ENCODE measurements at places on chromosomes 2 and 18.
A peak's percentile ranks its signal among the peaks of the same experiment; 100 is the strongest.

GRCh38 chr2:66830881-66831280 lies 396.0 kb downstream of the MEIS1 start:
- no peak for DNase-seq

- DNase-seq = no peak
Observed at GRCh38 chr2:68431316-68431972, 35.6 kb downstream of the FBXO48 start.

- DNase-seq = no peak
Observed at GRCh38 chr2:190099890-190100697, 37.6 kb upstream of the MSTN start.

DNA sequence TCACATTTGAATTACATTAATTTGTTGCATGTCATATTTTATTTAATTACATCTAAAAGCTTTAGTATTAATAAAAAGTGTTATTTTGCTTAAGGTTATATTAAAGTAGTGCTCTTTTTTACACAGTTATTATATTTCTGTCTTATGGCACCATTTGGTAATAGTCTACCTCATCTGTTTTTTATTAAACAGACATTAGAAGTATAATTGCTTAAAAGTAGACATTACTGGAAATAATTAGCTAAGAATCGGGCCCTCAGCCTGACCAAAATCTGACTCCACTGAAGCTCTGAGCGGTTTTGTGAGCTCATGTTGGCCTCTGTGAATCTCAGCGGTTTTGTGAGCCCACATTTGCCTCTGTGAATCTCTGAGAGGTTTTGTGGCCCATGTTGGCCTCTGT lies 102.5 kb upstream of the SNTG2 start:
- peak; percentile 52 for DNase-seq

GRCh38 chr2:219706823-219707281 lies 79.4 kb downstream of the SLC4A3 start:
- no peak for DNase-seq

DNA sequence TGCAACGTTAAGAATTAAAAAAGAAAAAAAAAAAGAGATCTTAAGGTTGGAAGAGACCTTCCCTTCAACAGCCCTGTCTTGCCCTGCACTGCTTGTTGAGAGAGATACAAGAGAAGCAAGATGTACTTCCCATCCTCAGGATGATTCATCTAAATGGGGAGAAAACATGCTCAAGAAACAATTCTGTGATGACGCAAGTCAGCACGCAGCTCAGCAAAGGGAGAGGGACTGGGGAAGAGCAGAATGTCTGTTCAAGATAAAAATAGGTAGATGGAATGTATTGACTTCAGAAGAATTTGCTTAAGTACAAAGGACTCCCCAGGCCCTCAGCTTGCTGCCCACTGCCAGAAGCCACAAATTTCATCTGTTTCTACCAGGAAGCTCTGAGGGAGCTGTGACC lies 198.2 kb upstream of the SPRED2 start:
- DNase-seq = peak; percentile 63

- no peak for DNase-seq
Observed at GRCh38 chr2:624551-625347, 52.5 kb downstream of the TMEM18 start.

DNA sequence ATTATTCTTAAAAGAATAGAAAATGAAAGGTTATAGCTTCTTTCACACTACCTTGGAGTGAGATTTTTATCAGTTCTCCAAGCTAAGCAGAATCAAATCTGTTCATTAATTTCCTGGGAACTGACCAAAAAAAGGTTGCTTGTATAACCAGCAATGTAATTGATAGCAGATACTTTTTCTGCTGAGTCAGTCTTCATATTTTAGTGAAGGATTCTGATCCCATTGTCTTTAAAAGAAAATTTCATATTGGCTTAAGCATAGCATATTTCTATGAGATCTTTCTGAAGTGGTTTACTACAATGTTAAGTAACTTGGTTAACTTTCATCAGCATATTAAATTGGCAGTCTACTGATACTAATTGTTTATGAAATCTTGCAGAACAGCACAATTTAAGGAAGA lies 338.0 kb downstream of the TMX3 start:
- peak; percentile 49 for DNase-seq

DNA sequence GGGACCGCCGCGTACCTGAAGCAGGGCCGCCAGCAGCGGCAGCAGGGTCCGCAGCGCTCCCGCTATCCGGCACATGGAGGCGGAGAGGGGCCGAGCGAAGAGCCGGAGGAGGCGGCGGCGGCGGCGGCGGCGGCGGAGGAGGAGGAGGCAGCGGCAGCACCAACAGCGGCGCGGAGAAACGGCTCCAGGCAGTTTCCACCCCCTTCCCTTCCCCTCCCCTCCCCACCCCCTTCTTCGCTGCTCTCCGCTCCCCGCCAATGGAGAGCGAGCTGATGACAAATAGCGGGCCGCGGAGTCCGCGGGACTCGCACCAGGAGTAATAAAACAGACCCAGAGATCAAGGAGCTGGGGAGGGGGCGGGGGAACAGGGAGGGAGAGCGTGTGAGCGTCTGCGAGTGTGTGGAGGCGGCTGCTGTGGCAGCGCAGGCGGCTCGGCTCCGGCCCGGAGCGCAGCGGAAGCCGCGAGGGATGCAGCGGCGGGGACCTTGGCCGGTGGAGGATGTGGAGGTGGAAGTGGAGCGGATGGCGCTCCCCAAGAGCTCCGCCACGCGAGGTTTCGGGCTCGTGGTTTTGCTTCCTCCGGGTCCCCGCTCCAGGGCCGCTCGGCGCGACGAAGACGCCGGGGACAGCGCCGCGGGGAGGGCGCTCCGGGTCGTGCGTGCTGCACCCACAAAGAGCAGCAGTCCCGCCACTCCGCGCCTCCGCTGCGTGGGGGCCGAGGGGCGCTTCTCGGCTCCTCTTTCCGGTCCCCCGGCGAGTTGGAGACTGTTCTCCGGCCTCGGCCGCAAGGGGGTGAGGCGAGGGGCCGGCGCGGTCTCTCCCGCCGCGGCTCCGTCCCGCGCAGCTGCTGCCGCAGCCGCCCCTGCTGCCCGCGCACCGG lies at the start of gene CDH2:
CDH2 (minus strand) TSS at position 183 of the 880 bp plus-strand sequence; CDS start at position 75, 108 bp downstream.
- peak; percentile 70 for DNase-seq

DNA sequence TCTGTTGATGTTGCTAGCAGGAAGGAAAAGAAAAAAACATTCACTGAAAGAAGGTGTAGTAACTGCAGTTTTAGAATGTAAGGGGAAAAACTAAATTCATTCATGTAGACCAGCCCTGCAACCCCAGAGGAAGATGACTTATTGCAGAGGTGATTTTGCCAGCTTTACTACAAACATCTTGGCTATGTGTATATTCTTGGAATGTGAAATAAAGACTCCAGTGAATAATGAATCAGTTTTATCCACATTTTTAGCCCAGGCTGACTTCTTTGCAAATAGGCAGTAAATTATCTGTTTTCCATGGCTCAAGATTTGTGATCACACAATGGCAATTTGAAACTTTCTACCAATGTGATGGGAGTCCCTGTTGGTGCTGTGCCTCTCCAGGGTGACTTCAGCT lies 206.1 kb upstream of the SETBP1 start:
- DNase-seq = no peak

GRCh38 chr2:19496646-19497045 lies 138.2 kb upstream of the OSR1 start:
- no peak for DNase-seq

- no peak for DNase-seq
Observed at GRCh38 chr2:111208639-111209038, 87.9 kb downstream of the BCL2L11 start.

GRCh38 chr18:41524674-41525470 lies 430.2 kb upstream of the PIK3C3 start:
- no peak for DNase-seq

GRCh38 chr2:232228971-232229894 lies 149.3 kb upstream of the ALPP start:
- DNase-seq = peak; percentile 15

DNA sequence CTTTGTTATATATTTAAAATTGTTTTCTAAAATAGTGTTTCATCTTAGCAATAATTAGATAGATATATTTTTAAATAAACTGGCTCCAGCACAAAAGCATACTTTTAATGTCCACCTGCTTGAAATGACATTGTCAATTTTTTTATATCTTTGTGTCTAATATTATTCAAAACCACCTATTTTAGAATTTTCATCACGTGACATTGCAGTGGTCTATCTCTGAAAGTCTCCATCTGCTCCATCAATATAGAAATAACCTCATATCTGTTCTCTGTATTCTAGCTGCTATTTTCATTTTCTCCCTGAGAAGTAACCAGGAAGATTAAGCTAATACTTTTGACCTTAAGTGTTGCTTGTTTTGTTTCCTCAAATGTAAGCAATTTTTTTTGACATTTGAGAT lies 248.0 kb upstream of the CNTNAP5 start:
- no peak for DNase-seq

DNA sequence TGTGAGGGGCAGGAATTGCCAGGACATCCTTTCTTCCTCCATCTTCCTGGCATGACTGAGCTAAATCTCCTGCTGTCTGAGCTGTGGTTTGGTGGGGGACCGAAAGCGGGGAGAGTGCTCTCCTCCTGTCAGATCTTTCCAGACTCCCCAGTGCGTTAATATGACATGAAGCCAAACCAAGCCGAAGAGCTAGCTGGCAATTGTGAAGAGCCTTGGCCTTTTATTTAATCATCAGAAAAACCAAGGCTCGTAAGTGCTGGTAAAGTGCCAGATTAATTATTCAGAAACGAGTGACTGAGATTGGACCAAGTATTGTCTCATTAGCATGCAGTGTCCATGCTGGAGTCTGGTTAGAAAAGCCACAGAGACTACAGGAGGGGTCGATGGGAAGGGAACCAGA lies 14.5 kb upstream of the LRPPRC start:
- DNase-seq = no peak

DNA sequence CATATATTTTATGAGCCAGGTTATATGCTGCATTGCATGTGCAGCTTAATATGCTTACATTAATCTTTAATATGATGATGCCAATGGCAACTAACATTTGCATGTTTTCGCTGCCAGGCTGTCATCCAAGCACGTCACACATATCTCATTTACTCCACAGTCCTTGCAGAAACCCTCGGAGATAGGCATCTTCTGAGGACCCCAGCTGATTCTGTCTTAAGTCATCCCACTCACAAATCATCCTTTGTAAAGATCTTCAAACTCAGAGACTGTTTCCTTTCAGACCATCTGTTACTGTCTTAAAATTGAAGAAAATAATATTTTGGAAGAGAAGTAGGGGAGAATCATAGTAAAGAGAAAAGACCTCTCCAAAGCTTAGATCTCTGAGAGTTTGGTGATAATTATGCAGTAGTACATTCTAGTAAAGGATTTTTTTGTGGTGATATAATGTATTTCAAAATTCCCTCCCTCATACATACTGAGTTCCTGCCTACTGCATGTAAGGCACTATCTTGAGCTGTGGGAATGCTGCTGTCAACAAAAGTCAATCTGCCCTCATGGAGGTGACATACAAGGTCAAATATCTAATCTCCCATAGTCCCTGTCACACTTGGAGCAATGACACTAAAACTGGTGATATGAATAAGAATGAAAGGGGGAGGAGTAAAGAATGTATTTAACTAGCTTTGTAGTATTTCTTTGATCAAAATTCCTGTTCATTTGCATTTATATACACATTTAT lies 11.0 kb downstream of the ITGA4 start:
- DNase-seq = no peak

- DNase-seq = peak; percentile 75
Observed at GRCh38 chr2:7672027-7672684, 754.9 kb downstream of the RNF144A start.

DNA sequence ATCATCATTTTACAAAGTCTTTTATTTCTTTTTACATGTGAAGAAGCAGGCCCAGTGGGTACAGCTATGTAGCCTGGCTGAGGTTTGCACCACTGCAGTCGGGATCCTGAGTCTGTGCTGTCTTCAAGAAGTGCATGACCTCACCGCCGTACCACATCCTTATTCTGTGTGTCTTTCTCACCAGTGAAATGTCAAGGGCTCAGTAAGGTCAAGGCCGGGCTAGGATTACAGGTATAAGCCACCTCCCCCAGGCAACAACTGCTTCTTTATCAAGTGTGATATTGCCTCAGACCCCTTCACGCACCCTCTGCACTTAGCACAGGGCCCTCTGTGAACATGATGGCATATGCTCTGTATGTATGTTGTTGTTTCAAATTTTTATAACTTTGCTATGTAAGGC lies 76.7 kb downstream of the PIEZO2 start:
- DNase-seq = no peak

DNA sequence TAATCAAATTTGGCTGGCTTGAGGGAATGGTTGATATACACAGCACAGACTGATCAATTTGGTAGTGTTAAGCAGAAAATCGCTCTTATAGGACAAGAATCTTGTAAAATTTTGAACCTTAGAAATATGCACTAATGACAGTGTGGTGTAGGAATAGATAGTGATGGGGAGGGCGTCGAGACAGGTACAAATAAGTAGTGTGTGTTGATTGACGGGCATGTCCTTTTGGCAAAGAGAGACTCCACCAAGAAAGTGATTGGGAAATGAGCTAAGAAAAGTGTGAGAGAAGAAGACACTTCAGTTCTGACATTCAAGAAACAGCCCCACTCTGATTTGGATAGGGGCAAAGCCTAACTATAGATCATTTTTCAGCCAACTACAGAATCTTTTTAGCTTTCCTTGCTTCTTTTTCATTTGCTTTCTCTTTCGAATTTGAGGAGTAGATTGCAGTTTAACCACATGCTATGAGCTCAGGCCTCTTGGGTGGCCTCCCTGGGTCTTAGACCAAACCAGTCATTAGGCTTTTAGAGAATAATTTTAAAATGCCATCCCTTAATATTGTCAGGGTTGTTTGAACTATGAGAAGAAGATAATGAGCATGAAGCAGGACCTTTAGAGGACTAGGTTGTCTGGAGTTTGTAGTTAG lies 127.1 kb downstream of the CERS6 start:
- no peak for DNase-seq

- peak; percentile 63 for DNase-seq
Observed at GRCh38 chr18:46174342-46175041, 70.3 kb downstream of the HAUS1 start.

DNA sequence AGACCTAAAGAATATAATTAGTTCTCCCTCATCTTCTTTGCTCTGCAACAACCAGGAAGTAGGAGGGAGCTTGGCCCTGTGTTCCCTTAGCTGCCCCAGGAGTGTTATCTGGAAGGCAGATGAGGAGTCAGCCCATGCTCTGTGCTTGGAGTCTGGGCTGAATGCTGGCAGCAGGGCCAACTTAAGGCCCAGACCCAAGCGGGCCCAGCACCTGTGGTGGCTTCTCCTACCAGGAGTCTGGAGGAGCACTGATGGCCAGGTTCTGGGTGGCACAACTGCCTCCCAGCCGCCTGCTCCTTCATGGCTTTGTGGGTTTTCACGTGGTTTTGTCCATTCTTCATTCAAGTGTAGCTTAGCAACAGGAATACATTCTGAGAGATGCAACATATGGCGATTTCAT lies 1910.7 kb upstream of the LRRTM1 start:
- DNase-seq = no peak

- DNase-seq = no peak
Observed at GRCh38 chr2:117933884-117934354, 80.0 kb downstream of the CCDC93 start.

GRCh38 chr2:84202166-84202565 lies 256.9 kb downstream of the SUCLG1 start:
- no peak for DNase-seq

Data from foreskin fibroblast (primary cell).